ENCODE measurements at places on chromosomes 7 and 10.

DNA sequence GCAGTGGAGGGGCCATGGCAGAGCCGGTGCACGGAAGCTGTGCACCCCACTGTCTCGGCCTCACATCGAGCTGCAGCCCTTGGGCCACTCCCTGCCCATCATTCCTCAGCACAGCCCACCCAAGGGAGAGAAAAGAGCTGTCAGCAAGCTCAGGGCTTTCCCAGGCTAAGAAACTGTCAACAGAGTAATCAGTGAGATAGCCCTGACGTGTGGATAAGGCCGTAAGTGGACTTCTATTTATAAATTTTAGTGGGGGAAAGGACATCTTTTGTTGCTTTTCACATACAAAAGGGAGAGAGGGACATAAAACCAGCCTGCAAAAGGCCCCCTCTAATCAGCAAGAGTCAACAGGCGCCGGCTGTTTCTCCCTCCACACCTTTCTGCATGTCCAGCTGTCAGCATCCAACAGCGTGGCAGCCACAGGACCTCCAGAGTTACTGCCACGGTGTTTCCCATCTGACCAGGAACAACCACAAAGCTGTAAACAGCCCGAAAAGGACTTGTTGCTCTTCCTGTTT, 56.8 kb upstream of the DDC start:
- DNase-seq = no peak

GRCh38 chr10:120657371-120657770, 193.8 kb upstream of the WDR11 start:
- no peak for DNase-seq

DNA sequence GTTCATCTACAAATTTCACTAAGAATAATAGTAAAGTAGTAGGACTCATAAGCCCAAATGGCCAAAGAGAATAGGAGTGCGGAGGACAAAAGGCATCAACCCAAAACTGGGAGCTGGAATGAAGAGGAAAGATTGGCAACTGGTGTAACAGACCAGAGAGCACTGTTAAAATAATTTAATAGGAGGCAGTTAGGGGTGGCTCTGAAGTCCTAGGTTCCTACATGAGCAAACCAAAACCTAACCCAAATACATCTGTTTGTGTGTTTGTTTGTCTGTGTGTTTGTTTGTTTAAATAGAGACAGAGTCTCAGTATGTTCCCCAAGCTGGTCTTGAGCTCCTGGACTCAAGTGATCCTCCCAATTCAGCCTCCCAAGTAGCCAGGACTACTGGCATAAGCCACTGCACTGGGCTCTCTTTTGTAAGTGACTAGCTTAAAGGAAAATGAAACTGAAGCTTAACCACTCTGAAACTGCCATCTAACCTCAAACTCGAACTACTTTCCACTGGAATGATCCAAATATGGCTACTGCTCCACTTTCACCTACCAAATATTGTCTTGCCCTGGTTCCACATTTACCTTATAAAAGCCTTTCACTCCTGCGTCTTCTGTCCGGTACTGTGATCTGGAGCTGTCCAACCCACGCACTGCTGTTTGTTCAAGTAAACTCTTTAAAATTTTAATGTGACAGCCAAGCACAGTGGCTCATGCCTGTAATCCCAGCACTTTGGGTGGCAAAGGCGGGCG, 94.9 kb downstream of the AKR1D1 start:
- no peak for DNase-seq

- no peak for DNase-seq
Observed at GRCh38 chr10:70311698-70312097, 27.9 kb upstream of the NPFFR1 start.

DNA sequence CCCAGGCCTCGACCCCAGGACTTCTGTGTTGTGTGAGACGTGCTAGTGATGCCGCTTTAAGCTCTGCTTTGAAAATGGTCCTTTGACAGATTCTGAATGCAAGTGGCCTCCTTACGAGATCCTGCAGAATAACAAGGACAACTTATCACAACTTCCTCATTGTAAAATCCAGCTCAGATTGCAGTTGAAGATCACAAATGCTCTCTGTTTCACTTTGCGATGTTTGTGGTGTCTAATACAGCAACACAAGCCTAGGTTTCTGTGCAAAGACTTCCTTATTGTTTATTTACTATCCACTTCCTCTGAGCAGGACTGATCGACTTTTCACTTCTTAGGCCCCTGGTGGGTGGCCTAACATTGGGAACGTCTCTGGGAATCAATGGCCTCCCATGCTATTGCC, 31.7 kb upstream of the INSIG1 start:
- DNase-seq = no peak

DNA sequence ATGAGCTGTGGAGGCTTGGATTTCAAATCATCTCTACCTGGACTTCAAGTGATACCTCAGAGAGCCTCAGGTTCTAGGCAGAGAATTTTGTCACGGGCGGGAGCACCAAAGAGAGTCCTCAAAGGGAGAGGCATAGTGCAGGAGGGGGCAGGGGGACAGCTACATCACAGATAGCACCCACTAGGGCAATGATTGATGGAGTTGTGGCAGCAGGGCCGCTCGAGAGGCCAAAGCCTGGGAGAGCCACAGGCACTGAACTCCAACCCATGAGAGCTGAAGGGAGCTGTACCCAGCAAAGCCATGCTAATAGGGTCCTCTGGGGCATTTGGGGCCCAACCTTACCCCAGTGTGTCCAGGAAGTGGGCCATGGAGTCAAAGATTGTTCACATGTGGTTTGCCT, 232.0 kb upstream of the PCDH15 start:
- DNase-seq = no peak

- DNase-seq = no peak
Observed at GRCh38 chr10:17673471-17674061, 29.6 kb downstream of the STAM start.

DNA sequence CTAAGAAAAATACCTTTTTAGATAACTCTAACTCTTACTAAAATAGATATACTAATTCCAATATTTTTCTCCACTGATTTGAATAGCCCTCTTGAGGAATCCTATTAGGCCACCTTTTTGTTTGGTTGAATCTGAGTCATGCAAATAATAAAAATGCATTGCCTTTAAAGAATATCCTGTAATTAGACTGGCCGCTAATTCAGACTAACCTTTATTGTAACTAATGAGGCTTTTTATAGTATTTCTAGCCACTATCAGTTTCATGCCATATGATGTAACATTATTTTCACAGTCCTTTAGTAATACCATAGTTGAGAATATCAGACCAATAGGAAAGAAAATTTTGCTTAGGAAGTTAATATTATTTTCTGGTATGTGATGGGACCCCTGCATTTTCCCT, 90.1 kb downstream of the CREB5 start:
- DNase-seq = no peak

DNA sequence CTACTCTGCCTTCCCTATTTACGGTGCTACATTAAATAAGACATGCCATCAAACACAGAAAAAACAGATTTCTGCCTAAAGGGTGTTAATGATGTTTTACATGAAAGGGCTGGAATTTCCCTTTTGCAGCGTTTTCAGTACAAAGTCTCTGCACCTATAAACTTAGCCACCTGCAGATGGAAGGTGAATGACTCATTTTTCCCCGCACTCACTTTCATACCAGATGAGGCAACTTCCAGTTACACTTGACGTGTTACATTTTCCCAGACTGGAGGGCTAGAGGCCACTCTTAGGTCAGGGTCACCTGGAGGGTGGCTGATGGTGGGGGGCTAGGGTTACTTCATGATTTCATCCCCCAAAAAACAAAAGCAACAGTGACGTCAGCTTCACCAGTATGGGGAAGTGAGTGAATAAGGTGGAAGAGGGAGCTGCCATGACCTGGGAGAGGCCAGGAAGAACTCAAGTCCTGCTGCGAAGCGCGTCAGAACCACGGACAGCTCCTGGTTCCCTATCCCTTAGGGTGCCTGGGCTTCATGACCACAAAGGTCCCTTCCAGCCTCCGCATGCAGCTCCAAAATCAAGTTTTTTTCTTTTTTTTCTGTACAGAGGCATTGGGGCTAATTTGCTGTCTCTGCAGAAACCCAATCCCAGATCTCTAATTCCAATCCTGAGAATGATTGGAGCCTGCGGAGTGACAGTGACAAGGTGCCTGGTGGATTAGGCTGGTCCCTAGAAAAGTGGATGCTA, 94.0 kb downstream of the ADARB2 start:
- DNase-seq = no peak

- no peak for DNase-seq
Observed at GRCh38 chr7:44541876-44542610, 913 bp upstream of the NPC1L1 start.

DNA sequence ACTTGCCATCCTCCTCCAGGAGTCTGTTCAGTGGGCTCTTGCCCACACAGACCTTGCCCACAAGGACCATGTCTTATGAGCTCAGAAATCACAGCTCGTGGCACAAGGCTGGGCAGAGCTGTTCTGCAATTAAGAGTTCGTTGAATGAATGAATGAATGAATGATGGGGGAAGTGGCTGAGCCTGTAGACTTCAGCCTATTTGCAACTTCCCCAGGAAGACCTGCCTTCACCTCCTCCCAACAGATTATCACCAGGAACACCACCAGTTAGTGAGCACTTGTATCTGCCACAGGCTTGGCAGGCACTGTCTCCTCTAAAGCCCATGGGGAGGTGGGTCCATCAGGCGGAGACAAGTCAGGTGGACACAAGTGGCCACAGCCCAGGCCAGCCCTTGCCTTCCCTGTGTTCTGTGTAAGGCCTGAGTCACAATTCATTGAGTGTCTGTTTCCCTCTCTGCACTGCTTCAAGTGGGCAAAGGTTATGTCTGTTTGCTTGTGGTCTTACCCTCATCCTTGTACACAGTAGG, 1.8 kb upstream of the FGF8 start:
- no peak for DNase-seq

DNA sequence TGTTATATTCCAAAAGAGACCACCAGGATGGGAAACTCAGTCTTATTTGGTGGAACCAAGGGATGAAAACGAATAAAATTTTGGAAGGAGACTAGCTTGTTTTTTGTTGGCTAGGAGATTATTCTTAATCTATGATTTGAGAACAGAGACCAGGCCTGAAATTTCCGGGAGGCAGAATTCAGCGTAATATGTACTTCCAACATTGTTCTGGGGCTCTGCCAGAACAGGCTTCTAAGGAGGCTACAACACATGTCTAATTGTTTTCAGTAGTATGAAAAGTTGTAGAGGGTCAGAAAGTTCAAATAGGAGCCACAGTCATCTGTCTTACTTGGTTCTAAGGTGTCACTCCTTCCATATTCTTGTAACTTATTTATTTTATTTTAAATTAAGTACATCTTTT, 1.7 kb downstream of the DDX21 start:
- no peak for DNase-seq

GRCh38 chr10:131926253-131926652, 25.4 kb downstream of the PPP2R2D start:
- DNase-seq = no peak

DNA sequence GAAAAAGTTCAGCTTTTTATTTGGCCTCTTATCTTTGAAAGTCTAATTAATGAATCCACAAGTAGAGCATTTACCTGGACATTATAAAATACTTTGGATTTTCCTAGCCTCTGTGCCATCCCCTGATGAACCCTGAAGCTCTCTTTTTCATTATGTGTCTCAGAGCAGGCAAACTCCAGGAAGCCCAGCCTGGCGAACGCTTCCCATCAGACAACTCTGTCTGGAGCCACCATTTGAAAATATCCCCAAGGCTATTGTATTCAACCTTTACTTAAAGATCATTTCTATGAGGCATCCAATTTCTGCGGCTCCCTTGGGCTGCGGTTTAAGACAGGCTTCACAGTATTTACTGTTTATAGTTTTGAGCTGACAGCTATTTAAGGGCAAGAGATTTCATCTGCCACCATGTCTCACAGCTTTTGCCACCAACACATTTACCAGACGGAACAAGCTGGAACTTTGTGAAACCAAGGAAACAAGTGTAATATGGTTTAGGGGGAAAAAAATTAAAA, 257.2 kb upstream of the GLI3 start:
- no peak for DNase-seq

GRCh38 chr10:53209944-53210611, 437.5 kb upstream of the MBL2 start:
- no peak for DNase-seq

- no peak for DNase-seq
Observed at GRCh38 chr10:101901340-101901739, 57.7 kb upstream of the KCNIP2 start.

DNA sequence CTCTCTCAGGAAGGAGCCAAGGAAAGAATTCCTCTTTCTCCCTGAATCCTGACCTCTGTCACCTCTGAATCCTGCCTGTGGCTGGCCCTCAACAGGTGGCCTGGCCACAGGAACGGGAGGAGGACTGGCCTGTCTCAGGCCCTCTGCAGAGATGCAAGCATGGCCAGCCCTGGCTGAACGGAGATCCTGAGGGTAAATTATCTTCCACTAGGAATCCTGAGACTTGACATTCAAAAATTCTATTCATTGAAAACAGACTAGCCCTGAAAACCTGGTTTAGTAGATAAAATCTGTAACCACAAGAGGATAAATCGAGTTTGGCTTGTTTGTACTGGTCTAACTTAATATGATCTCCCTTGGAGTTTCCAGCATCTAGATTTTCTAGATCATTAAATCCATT, 579.3 kb downstream of the LRMDA start:
- no peak for DNase-seq

DNA sequence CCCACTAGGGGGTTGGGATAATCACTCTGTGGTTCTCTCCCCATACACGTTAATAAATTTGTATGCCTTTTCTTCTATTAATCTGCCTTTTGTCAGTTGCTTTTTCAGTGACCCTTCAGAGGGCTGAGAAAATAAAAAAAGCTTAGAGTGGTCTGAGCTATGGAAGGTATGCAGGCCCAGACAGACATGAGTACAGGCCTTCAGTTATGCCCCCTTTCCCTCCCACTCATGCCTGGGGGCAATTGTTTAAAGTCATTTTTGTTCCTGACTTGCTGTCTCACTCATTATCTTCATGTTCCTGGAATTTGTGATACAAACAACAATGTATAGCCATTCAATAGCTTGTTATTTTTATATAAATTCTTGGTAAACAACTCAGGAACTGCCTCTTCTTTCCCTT, 170.8 kb downstream of the AKR1D1 start:
- no peak for DNase-seq

DNA sequence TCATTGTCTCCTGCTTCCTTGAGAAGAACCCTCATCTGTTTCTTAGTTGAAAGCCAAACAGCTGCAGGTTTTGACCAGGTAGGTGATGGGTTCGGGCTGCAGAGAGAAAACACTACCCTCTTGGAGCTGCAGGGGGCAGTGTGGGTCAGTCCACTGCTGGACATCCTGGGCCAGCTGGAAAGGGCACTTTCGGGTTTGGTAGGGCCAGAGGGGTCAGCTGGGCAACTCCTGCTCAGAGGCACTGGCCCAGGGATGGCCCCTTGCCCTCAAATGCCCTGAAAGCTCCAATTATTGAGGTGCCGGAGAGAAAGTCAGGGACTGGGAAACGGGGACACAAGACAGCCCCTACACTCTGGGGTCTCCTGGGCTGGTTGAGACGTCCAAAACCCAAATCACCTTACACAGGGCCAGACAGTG, 90.7 kb downstream of the MKI67 start:
- DNase-seq = peak; percentile 36

All from stimulated activated CD8-positive, alpha-beta memory T cell treated with anti-CD3 and anti-CD28 coated beads, Interleukin-15, amount 100 ng/mL, for 4 hours (primary cell).